ENCODE measurements at places on chromosomes 12 and 14. TPM values are rescaled to one million over a fixed set of nuclear protein-coding genes. Genes with fewer than 3 reads are reported as not detected.

GRCh38 chr12:92105676-92106075 is 40.0 kb downstream of the BTG1 start:
- no peak for DNase-seq

GRCh38 chr14:46323404-46323762 is 328.2 kb downstream of the RPL10L start:
- no peak for DNase-seq

GRCh38 chr12:66667906-66668305 is 11.0 kb downstream of the GRIP1 start:
- DNase-seq, result no peak

DNA sequence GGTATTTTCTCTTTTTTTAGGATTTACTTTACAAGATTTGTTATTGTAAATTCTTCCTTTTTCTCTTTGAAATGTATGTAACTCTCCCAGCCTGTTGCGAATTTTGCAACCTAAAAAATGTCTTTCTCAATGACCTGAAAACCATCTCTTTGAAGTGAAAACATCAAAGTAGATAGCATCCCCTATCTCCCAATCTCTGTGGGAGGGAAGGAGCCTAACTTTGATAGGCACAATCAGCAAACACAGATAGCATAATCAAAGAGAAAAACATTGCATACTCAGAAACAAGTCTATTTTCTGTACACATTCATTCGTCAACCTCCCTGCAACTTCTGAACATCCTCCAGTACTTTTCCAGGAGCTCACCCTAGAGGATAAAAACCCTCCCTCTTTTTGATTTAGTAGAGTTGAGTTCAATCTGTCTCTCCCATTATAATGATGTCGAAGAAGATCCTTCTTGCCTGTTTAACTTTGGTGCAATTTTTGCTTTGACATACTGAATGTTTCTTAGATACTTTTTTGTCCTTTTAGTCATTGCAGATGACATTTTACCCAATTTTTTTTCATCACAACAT is 849.2 kb upstream of the LRFN5 start:
- no peak for DNase-seq

DNA sequence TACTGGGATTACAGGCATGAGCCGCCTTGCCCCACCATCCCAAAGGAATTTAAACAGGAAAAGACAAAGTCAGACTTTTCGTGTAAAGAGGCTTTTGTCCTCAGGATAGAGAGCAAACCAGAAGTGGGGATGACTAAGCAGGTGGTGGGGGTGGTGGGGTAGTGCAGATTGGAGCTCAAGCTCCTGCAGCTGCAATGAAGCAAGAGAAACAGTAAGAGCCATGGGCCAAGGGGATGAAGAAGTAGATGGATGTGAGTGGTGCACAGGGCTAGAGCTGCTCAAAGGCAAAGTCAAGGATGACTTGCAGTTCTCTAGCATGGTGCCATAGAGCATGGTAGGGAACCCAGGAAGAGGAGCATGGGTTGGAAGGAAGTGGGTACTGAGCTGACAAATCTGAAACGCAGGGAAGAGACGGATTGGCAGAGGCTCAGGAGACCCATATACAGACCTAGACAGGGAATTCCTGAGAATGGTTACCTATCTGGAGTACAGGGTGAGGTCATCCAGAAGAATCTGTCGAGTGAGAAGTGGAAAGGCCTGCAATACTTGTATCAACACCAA is 11.4 kb upstream of the RNF34 start:
- DNase-seq, result peak; percentile 16

- DNase-seq, result peak; percentile 10
These were observed 157.2 kb downstream of the GARIN6 start for GRCh38 chr12:99804715-99805114.

DNA sequence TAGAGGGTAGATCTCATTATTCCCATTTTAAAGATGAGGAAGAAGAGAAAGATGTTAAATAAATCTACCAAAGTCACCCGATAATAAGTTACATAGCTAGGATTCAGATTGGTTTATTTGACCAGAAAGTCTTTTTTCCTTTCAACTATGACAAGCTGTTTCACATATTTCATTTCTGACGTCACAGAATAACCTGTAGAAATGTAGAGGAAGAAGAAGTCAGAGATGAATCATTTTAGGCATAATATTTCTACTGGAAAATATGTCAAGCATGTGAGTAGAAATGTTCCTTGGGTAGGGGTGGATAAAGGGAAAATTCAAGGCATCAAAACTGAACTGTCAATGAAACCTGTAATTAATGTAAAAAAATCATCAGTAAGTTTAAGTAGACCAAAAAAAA is 107.0 kb downstream of the MGST1 start:
- no peak for DNase-seq

- no peak for DNase-seq
These were observed 166.8 kb downstream of the DAD1 start for GRCh38 chr14:22422238-22422637.

- no peak for DNase-seq
These were observed 37.3 kb upstream of the RAP1B start for GRCh38 chr12:68573406-68573805.

- no peak for DNase-seq
These were observed 76.6 kb upstream of the KCNH3 start for GRCh38 chr12:49462083-49462744.

GRCh38 chr14:90518069-90518940 is 121.5 kb downstream of the CALM1 start:
- no peak for DNase-seq

DNA sequence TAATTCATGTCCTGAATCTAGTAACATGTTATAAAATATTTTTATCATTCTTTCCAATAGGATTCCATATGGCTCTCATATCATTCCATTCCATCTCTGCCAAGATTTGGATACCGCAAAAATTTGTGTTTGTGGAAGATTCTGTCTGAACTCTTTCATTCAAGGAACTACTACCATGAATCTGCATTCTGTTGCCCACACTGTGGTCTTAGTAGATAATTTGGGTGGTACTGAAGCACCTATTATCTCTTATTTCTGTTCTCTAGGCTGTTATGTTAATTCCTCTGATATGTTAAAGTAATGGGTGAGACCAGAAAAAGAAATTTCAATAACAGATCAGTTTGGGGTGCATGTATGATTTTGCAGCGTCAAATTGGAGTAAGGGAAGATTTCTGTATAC is 6.2 kb downstream of the RPL36AL start:
- DNase-seq, result no peak

- DNase-seq, result no peak
These were observed 104.6 kb downstream of the EFCAB11 start for GRCh38 chr14:89849931-89850330.

- no peak for DNase-seq
These were observed 58.7 kb upstream of the PRMT8 start for GRCh38 chr12:3432176-3432742.

DNA sequence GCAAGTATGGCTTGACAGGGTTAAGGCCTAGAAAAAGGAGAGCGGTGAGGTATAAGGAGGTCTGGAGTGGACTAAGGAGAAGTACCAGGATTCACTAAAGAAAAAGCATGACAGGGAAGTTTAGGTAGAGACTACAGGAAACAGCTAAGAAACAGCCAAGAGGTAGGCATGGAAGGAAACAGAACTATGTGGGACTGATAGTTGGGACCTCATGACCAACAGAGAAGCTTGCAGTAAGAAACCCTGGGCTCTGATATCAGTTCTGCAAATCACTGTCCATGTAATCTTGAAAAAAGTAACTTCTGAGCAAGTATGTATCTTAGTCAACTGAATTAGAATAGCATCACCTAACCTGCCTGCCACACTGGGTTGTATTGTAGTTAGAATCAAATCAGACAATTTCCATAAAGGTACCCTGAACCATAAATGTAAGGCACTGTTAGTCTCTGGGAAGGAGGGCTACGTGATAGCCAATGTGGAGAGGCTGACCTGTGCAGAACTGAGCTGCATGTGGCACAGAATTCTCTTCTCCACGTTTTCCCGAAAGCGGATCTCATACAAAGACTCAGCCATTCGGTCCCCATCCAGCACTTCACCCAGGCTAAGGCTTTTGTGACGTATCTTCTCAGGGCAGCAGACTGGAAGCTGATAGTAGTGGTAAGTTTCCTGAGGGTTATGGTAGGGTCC is 912 bp downstream of the TM9SF1 start:
- no peak for DNase-seq

DNA sequence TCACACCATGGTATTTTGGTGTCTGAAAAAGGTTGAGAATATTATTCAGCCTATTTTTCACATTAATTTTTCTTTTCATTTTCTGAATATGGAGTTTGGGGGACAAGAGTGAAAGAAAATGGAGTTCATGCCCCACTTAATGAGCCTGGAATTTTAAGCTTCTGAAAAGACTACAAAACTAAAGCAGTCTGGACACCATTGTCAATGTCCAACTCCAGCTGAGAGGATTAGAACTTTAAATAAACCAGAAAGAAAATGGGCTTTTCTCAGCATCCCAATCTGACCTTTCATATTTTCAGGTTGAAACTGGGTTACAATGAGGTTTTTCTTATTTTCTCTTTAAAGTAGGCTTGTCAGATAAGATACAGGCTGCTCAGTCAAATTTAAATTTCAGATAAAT is 207.7 kb downstream of the SLC6A15 start:
- DNase-seq, result no peak

DNA sequence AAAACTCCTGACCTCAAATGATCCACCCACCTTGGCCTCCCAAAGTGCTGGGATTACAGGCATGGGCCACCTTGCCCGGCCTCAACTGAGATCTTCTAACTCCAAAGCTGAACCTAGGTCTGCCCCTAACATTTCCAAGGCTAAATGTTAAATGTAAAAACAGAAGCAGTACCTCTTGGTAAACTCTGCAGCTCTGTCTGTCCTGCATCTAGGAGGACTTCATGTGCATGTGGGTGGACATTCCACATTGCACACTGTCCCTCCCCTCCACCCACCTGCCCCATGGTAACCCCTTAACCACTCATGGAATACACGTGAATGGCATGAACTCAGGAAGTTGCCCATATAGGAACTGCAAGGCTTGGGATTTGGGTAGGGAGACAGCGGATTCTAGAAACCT is 33.1 kb downstream of the SNX6 start:
- no peak for DNase-seq

GRCh38 chr12:11677093-11677492 is 27.6 kb downstream of the ETV6 start:
- DNase-seq, result no peak

GRCh38 chr12:71721783-71722505 is 32.7 kb upstream of the RAB21 start:
- DNase-seq, result no peak

DNA sequence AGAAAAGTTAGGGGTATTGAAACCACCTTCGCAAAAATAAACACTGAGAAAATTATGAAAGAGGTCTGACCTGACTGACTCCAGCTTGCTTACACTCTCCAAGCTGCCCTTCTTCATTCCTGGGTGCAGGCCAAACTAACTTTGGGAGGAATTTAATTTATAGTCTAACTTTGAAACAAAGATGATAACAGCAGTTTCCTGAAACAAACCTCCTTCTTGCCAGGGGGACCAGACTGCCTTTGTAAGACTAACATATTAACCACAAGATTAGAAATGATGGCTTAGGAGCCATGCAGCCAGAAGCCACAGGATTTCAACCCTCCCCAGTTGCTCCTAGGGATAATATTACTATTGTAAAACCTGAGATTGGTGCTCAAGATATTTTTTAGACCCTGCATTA is 13.8 kb upstream of the EEA1 start:
- no peak for DNase-seq

DNA sequence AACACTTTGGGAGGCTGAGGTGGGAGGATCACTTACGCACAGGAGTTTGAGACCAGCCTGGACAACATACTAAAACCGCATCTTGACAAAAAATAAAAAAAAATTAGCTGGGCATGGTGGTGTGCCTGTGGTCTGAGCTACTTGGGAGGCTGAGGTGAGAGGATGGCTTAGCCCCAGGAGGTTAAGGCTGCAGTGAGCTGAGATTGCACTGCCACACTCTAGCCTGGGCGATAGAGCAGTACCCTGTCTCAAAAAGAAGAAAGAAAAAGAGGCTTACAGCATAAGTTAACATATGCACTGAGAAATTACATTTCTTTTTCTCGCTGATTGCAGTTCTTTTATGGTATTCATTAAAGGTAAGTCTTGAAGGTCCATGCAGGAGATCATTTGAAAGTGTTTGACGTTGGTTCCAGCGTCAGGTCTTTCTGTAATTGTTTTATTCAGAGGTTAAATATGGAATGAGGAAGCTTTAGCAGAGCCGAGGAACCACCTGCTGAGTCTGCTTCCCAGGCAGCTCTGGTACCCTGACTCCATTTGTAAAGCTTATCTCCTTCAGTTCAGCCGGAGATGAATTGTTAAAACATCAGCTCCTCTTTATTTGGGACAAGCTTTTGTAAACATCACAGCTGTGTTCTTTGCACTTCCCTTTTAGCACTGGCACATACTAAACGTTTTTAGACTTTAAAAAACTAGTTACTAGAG is 18.5 kb downstream of the SFSWAP start:
- DNase-seq, result no peak

- no peak for DNase-seq
These were observed 124.1 kb upstream of the RFLNA start for GRCh38 chr12:124170760-124171159.

GRCh38 chr12:6020930-6021329 is 75.9 kb upstream of the ANO2 start:
- DNase-seq, result no peak

Gene ENDOU
- total RNA-seq, result not detected

Gene RILPL2
- 5.6 TPM for total RNA-seq

Gene PPP4R4
- not detected for total RNA-seq

Gene ADAMTS20
- not detected for total RNA-seq

Gene SYCP3
- total RNA-seq, result not detected

Gene TAS2R19
- not detected for total RNA-seq

Gene DPY19L2
- total RNA-seq, result 0.70 TPM

Gene HOXC10
- 38.1 TPM for total RNA-seq

Gene FERMT2
- total RNA-seq, result 46.0 TPM

Gene NEUROD4
- total RNA-seq, result not detected

Gene TMPO
- total RNA-seq, result 264 TPM

Gene ZC2HC1C
- 6.5 TPM for total RNA-seq

Gene KRT71
- total RNA-seq, result not detected

Gene STXBP6
- 14.9 TPM for total RNA-seq

Gene PNMA1
- total RNA-seq, result 41.4 TPM

Gene PTGR2
- 6.5 TPM for total RNA-seq

Gene SDR9C7
- total RNA-seq, result not detected

Gene FAM186B
- 0.64 TPM for total RNA-seq

Gene GUCY2C
- total RNA-seq, result not detected

Gene WNT1
- not detected for total RNA-seq

Gene DEPDC4
- 2.0 TPM for total RNA-seq

Gene PTGDR
- not detected for total RNA-seq

Measured in Caki2 (cell line).